ENCODE measurements at places on chromosomes 5 and 9.

DNA sequence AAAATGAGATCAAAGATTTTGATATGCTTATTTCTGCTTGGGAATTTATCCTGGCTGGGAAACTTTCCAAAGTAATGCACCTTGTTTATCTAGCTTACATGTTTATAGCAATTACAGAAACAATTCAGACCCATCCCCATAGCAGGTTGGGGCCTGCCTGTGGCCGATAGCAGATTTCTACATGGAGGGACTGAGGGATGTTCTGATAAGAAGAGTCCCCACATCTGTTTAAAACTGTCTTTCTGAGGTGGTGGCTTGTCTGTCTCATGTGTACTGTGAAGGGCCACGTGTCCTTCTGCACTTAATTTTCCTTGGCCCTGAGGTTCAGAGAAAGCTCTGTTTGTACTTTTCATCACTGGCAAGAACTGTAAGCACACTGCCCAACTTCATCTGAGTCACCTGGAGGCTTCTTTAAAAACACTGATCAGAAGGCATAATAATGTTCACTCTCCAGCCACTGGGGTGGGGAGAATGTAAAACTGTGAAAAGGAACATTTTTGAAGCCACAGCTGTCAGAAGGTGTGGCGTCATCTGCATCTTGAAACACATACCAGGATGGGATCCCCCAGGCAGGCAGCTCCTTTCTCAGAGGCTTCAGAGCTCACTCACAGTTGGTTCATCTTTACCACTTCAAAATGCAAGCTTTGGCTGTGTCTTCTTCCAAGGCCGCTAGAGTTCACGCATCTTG lies 80.3 kb downstream of the MAP1B start:
- DNase-seq: peak; percentile 16

- no peak for DNase-seq
Observed at GRCh38 chr5:9562141-9562540, 16.3 kb upstream of the SEMA5A start.

DNA sequence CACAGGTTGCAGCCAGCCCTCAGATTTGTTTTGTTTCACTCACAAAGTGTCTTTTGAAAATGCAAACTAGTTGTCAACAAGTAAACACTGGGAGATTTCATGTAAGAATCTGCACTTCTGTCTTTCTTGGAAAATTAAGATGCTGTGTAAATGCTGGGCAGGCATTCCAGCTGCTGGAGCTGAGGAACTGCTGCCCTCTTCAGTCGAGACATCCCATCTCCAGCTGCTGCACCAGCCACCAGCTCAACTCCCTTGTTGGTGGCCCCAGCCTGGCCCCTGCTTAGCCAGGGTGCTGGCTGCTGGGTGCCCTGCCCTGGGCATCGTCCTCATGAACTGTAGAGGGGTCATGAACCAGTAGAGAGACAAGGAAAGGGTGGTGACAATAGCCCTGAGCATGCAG lies 33.1 kb upstream of the AFAP1L1 start:
- peak; percentile 27 for DNase-seq

DNA sequence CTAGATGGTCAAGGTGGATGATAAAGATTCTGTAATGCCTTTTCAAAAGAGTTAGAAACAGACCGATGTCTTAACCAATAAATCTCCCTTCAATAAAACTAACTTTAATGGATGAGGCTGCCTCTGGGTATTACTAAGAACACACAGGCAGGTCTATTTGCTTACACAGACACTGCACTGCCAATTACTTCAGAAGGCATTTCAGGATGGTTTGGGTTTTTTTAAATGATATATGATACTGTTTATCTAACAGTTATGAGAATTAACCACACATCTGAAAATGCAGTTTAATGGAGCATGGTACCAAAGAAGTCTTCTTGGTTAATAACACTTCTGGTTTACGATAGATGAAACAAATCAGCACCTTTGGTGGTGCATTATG lies 367.9 kb upstream of the GRAMD2B start:
- DNase-seq: no peak

- no peak for DNase-seq
Observed at GRCh38 chr5:155091768-155092717, 78.5 kb downstream of the KIF4B start.

- DNase-seq: no peak
Observed at GRCh38 chr5:2200261-2200950, 317.7 kb upstream of the IRX4 start.

DNA sequence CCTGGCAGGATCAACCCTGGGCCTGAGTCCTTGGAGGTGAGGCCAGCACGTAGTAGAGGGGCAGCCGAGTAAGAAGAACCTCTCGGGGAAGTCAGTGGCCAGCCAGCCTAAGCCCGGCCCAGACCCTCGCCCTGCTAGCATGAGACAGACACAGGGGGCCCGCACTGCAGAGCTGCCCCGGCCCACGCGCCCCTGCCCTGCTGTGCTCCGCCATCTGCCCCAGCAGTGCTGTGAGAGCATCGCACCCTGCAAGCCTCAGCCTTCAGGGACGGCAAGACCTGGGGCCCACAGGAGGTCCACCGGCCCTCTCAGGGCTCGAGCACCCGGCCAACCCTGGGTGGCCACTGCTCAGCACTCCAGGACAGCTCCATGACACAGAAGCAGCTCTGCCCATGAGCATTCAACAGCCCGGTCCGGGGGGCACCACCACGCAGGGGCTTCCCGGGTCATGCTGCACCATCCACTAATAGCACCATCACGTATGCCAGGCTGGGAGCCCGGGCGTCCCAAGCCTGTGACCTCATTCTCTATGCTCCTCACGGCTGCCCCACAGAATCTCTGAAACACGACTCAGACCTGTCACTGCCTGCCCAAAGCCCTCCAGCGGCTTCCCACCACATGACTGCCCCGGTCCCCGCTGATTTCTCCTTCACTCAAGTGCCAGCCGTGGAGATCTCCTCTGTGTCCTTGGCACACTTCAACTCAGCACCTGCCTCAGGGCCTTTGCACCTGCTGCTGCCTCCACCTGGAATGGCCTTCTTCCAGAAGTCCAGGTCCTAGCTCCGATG lies 38.1 kb downstream of the ADAMTS2 start:
- DNase-seq: no peak

DNA sequence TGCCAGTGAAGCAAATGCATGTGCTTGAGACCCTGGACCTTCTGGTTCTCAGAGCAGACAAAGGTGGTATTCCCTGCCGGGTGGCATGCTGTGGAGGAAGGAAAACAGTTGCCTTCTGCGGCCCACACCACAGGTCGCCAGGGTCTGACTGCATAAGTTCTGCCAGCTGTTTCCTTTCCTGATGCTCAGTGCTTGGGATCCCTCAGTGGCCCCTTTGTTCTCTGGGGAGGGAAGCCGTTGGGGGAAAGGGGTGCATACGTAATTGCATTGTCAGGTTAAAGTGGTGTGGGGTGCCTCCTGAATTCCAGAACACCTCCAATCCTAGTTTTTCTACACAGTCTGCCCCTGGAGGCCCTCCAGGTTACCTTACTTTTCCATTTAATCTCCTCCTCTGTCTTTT lies 43.1 kb upstream of the SLC2A8 start:
- DNase-seq: no peak

DNA sequence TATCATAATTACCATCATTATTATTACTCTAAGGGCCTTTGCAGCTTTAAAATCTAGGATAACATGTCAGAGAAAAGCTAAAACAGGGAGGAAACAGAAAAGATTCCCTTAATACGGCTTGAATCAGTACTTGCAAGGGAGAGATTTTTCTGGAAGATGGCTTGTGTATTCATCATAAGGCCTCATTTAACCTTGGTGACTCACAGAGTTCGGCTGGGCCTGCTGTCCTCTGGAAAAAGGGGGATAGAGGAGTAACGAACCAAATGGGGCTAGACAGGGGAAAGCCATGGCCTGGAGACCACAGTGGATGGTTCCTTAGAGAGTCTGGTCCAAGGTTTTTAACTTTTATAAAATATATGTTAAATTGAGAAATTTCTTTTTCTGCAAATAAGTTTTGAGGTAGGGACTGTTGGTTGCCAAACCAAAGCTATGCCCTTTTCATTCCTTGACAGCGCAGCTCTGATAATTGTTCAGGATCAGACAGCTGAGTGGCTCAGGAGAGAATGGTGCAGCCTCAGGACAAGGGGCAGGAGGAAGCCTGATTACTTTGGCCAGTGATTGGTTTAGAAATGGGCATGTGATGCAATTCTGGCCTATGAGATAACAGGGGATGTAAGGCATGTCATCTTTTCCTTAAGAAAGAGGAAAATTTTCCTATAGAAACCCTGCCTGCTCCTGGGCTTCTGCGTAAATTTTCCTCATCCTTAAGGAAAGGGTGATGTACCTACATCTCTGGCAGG lies 25.6 kb upstream of the GSN start:
- DNase-seq: peak; percentile 55

DNA sequence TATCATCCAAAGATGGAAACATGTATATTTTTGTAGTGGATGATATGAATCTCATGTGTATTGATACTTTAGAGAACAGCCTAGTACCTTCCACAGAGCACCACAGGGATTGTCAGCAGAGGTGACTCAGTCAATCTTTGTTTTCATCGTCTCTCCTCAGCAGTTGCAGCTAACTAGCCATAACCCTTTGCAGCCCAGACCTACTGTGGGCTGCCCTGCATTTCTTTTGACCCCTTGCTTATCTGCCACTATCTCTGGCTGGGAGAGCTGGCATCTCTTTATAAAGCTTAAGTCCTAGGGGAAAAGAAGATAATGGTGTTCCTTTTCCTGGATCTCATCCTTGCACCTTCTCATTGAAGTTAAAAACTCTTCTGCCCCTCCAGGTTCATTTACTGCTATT lies 28.7 kb downstream of the HMGCR start:
- DNase-seq: no peak

GRCh38 chr9:108815156-108815555 lies 40.6 kb downstream of the ACTL7B start:
- DNase-seq: no peak

GRCh38 chr9:120711354-120711753 lies 2.9 kb downstream of the MEGF9 start:
- DNase-seq: no peak

DNA sequence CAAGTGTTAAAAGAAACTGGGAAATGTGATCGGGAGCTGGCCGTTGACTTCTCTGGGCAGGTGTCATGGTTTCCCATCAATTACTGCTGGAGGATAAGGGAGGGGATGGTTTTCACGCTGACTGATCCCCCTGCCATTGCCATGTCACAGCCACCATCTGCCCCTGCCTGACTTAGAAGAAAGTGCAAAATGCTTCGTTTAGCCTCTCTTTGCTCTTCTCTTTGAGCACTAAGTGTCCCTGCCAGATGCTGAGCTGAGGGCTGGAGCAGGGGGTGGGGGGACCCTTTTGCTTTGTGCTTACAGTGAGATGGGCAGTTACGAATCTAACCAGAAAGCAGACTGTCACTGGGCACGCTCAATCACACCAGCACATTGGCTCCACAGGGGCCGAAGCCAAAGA lies 138.4 kb upstream of the ALDH1B1 start:
- DNase-seq: no peak

DNA sequence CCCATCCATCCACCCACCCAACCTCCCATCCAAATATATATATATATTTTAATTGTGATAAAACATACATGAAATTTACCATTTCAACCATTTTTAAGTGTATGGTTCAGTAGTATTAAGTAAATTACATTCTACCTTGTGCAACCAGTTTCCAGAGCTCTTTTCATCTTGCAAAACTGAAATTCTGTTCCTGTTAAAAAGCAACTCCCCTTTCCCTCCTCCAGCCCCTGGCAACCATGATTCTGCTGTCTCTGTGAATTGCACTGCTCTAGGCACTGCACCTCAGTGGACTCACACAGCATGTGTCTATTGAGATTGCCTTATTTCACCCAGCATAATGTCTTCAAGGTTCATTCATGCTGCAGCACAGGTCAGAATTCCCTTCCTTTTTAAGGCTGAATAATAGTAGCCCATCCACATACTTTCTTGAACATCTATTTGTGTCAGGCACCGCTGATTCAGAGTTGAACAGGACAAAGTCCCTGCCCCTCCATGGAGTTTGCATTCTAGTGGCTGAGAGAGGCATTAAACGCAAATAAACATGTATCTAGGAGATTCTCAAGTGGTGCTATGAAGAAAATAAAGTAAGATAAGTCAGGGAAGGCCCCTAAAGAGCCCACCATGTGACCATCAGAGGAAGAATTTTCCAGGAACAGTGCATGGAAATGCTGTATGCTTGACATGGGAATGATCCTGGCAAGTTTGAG lies 24.0 kb downstream of the CSF1R start:
- no peak for DNase-seq

DNA sequence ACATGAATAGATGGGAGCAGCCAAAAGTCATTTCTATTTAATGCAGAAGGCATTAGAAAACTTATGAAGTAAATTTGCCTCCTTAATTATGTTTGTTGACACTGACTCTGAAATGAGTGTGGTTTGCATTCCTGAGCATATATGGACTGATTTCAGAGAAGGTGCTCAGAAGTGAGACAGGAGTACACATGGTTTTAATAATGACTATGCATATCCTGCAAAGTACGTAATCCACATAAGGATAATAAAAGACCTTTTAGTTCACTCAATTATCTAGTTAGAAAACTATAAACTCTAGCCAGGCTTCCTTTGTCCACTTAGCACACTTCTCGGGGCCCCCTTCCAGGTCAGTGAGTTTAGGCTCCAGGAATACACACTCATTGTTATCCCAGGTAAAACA lies 75.7 kb upstream of the SNX2 start:
- DNase-seq: no peak

DNA sequence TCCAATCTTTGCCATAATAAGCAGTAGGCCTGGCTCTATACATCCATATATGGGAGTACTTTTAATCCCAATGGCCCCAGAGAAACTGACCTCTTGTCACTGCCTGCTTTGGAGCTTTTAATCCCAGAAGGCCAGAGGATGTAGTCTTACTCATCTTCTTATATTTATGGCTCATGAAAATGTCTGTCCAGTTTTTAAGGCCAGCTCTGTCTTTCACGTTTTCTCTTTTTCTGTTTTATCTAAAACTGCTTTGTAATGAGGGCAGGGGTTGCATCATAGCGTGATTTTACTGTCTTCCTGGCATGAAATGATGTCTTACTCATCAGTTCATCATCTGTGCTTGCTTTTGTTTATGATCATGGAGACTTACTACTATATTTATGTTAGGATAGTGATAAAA lies 1094.9 kb downstream of the MAT2B start:
- DNase-seq: no peak

GRCh38 chr5:179568721-179569120 lies 18.4 kb downstream of the RUFY1 start:
- DNase-seq: no peak

- no peak for DNase-seq
Observed at GRCh38 chr9:82890865-82891264, 172.1 kb downstream of the RASEF start.

DNA sequence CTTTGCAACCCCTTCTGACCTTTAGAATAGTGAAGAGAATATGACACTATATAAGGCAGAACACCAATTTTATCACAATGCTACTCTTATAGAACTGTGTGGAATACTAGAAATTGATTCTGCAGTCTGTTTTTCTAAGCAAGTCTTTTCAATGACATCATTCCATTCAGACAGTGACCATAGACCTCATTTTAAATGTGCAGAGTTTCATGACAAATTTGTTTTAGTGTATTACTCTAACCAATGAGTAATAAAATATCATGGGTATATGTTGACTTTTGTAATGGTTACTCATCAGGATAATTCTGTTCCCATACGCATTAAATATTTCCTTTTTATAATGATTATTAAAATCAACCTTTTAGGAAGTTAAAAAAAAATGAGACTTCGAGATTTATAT lies 219.9 kb downstream of the COX7C start:
- no peak for DNase-seq

Data from GM03348 (cell line).